Skeletal muscle cell (primary cell): ENCODE measurements at places on chromosomes 4 and X.
A peak's percentile ranks its signal among the peaks of the same experiment; 100 is the strongest.

DNA sequence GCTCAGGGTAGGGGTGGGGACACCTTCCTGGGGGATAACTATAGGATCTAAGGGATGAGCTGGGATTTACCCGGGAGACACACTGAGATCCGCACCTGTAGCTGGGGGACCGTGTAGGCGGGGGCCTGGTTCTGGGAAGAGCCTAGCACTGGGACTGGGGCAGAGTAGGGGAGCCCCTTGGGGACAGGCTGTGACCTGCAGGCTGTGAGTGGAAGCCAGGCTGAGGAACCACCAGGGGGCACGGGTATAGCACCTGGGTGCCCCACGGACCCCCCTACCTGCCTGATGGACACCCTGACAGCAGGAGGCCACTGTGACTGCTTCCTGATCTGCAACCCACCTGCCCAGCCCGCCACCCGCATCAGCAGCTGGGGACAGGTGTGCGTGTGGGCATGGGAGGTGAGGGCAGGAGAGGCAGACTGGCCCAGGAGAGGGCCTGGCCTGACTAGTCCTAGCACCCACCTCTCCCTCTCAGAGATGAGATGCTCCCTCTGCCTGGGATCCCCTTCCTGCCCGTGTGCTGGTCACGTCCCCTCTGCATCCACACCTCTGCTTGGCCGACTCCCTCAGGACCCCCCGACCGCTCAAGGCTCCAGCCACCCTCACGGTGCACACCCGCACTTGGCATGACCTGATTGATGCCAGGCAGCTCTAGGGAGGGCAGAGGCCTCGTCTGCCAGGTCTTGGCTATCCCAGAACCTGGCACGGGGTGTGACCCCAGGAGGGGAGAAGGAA, 94.2 kb upstream of the NKX1-1 start:
- DNase-seq = no peak

DNA sequence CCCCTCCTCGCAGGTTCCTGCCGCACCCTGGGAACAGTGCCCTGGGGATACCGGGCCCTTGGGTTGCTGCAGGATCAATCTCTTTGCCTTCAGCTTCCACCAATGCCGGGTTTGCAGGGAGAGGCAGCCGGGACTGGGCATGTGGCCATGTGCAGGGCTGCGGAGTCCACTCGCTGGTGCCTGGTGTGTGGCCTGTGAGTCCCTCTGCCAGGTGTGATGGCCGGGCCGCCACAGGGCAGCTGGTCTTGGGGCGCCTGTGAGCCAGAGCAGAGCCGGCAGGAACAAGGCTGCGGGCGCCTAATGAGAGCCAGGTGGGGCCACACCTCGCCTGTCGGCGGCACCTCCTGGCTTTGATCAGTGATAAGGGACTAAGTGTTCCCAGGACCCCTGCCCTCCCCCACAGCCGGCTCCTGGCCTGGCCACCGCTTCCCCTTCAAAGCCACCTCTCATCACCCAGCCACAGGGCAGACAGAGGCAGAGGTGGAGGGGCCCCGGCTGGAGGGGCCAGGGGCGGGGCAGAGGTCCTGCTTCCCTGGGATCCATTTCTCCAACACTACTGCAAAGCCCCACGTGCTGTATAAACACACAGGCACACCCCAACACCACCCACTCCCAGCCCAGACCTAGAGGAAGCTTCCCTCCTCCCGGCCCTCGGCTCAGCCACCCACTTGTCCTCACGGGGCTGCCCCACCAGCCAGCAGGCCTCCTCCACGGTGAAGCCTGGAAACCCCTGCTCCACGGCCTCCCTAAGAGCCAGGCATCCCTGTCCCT, 132.7 kb downstream of the CPZ start:
- no peak for DNase-seq

GRCh38 chrX:120316587-120317283, 5.5 kb upstream of the TMEM255A start:
- DNase-seq = no peak

DNA sequence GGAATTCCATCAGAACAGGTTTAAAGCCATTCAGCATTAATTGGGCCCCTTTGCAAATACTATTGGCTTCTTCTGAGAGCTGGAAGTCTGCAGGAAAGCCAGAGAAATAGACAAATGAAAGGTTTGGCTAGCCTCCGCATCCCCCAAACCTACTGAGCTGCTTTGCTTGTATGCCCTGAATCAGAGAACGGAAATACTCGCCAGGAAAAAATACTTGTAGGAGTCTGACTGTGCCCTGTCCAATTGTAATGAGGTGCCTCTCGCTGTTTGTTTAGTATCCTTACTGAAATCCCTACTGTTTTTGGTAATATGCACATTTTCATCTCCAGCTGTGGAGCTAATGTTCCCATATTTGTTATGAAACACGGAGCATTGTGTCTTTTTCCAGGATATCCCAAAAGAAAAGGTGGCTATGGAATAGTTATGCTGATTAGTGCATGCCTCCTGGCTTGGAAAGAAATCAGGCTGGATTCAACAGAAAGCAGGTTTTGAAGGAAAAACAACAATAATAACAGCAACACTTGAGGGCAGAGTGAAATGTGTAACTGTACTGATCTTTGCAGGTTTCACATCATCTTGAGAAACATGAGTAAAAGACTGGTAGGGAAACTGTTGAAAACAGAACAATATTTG, 50.7 kb upstream of the NLGN4X start:
- no peak for DNase-seq

GRCh38 chr4:114263233-114263632, 283.8 kb upstream of the ARSJ start:
- DNase-seq = peak; percentile 31

DNA sequence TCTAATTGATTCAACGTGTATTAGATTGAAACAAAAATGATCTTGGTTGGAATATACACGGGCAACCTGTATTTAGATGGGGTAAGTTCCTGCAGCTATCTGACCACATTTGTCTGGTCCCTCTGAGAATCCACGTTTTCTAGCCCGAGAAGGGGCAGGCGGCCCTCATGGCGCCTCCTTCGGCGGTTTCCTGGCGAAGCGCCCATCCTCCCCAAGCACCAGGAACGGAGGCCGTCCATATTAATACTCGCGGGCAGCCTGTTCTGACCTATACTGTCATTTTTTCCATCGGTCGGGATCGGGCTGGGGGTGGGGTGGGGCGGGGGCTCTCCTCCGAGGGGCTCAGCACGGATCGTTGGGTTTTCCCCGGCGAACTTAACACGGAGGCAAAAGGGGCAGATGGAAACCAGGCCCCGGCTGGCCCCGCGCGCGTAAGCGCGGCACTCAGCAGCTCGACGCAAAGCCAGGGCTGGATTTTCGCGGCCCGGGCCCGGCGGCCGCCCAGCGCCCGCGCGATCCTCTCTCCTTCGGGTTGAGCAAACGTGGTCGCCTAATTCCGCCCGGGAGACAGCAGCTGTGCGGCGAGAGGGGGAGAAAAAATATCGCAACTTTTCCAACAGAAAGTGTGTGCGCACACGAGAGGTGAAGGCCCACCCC, 77.2 kb upstream of the BCOR start:
- DNase-seq = no peak

GRCh38 chrX:19670321-19670750, 155.0 kb upstream of the MAP3K15 start:
- no peak for DNase-seq

DNA sequence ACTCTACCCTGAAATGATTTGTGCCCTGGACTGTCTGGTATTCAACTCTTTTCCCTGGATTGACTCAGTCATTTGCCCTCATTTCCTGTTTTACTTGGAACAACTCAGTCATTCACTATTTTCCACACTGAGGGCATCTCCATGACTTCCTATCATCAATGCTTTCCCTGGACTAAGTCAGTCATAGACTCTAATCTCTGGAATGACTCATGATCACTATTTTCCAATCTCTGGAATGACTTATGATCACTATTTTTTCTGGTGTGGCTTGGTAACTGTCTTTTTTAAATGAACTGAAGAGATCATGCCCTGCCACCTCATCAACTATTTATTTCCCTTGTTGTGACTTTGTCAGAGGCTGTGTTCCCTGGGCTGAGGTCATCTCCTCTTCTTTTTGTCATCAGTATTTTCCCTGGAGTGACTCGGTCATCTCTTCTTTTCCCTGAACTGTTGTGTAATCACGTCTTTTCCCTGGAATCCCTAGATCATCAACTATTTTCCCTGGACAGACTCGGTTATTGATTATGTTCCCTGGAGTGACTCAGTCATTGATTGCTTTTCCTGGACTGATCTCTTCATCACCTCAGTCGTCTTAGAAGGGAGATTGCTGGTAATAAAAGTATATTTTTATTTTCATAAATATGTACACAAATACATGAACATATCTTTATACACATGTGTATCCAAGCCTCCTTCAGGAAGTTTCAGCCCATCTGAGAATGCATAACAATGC, 327.1 kb upstream of the VCX start:
- DNase-seq = no peak

DNA sequence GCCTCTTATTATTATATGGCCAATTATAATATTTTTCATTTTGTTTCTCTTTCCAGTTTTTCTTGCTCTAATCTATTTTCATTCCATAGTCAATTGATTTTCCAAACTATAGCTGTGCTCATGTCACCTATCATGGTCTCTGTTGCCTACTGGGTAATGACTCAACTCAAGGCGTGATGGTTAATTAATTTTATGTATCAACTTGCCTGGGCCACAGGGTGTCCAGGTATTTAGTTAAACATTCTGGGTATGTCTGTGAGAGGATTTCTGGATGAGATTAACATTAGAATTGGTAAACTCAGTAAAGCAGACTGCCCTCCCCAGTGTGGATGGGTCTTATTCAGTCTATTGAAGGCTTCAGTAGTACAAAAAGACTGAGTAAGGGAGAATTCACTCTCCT, 9.9 kb downstream of the FHIP1A start:
- DNase-seq = no peak

DNA sequence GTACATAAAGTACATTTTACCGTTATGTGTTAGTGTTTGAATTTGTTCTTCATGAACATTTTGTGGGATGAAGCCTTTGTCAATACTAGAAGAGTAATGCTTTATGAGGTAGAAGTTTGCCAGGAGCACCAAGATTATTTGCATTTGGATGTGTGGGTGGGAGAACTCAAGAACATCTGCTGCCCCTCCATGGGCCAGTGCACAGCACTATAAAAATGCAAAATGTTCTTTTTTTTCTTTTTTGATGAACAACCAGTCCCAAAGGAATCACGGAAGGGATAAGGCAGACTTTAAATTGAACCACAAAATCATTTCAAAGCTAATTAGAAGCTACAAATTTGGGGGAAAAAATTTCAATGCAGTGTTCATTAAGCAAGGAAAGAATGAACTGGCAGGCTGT, 300.3 kb upstream of the NWD2 start:
- no peak for DNase-seq

DNA sequence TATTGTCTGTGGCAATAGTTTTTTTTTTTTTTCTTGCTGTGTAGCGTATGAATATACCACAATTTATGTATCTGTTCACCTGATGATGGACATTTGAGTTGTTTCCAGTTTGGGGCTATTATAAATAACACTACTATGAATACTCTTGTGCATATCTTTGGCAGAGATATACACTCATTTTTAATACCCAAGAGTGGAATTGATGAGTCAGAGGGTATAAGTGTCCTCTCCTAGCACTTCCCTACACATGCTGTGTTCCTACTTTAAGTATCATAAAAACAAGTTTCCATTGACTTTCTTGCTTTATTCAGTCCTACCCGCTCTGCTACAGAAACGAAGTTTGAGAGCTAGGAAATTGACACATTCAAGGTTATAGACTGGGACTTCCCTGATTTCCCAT, 39.8 kb downstream of the XIAP start:
- no peak for DNase-seq

DNA sequence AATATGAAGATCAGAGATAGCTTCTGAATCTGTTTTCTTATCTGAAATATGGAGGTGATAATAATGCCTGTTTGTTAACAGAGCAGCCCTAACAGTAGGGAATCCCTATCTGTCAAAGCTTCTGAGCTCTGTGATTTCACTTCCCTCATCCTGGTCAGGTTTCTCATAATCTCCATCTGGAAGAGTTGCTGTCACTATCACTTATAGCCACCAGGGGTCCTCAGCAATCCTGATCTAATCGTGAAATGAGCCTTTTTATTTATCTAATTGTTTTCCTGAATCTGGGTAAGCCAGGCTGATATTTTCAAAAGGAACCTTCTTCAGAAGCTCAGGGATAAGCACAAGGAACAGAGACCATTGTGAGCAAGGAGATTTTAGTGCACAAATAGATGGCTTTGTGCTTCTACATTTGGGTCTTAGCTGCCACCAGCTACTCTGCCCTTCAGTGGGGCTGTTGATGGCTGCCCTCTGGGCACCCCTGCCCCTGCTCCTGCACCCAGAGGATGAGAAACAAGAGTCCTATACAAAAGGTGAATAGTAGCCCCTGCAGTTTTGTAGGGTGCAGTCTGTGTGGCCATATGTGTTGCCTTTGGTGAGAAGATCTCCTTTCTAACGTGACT, 196.4 kb upstream of the RADX start:
- DNase-seq = no peak

DNA sequence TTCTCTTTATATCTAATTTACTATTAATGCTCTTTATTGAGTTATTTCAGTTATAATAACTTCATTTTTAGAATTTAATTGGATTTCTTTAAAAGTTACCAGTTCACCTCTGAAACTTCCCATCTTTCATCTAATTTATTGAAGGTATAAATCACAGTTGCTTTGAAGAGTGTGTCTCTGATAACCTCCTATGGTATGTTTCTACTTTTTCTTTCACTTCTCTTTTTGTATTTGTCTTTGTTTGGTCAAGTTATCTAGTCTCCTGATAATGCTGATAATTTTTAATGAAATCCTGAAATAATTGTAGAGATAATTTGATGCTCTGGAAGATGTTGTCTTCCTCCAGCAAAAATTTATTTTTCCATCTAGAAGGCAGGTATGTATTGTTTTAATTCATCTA, 141.6 kb upstream of the NPY2R start:
- DNase-seq = no peak

- DNase-seq = no peak
These were observed 1.9 kb downstream of the TMEM164 start for GRCh38 chrX:110004731-110005369.

DNA sequence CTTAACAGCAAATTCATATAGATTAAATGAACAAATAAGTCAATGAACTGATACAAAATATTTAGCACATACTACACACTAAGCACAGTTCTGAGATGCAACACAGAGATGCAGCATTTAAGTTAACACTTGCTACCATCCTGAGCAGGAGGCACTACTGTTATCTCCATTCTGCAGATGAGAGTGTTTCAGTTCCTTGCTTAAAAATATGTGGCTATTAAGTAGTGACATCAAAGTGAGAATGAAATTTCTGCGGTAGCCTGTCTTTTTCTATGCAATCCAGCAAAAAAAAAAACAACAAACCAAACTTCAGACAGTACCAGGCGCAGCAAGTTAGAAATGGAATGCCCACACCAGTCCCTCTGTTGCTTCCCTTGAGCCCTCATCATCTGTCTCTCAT, 90.8 kb downstream of the SHISA3 start:
- DNase-seq = no peak
